ENCODE measurements at places on chromosomes 3 and 15. TPM values are rescaled to one million over a fixed set of nuclear protein-coding genes. Genes with fewer than 3 reads are reported as not detected.

DNA sequence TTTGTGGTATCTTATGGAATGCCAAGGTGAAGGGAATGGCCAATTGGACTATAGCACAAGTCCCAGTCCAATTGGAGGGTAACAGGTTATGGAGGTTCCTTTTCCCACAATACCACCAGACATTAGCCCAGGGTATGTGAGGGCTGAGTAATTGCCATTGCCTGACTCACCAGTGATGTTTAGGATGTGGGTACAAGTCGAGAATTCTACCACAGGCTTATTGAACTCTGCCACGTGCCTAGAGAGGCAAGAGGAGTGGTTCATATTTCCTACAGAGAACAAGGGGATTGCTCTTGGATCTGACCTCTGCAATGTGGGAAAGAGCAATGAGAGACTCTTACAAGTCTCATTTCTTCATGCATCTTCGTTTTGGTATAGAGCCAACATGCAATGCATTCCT lies 85.0 kb upstream of the XCR1 start:
- DNase-seq: no peak

DNA sequence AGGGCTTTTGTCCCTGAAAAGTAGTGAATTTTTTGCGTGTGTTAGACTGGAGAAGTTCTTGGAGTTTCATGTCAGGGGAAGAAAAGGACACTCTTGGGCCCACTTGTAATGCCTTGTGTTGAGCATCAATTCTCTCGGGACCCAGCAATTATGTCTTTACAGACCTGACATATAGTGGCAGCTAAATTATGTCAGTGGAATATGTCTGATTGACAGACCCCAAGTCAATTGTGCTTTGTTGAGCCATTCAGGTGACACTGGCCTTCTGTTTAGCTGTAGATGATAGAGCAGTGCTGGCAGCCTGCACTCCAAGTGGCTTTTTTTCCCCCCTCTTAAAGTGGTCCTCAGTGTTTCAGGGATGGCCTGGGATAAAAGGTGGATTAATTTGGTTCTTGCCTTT lies 112.1 kb upstream of the AGBL1 start:
- no peak for DNase-seq

DNA sequence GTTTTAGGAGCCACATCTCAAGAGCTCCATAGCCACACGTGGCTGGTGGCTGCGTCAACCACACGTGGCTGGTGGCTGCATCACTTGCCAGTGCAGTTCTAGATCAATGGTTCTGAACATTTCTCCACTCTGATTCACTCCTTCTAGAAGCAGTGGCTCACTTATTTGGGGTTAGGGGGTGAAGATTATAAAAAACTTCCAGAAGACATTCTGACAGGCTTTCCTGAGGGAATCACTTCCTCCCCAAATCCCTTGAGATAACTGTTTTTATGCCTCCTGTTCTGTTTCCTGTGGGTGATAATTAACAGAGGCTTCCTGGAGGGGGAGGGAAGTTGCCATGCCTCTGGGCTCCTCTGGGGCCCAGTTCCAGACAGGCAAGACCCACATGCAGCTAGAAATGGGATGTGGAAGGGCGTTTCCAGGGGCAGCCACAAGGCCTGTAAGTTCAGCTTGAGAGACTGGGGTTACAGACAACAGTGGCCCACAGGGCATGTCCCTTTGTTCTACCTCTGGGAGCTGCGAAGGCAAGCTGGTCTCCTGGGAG lies 23.6 kb downstream of the HEG1 start:
- peak; percentile 36 for DNase-seq

The SLC22A14 gene
- total RNA-seq: 0.19 TPM

GRCh38 chr3:194312186-194312742 lies 38.9 kb downstream of the CPN2 start:
- no peak for DNase-seq

The A4GNT gene
- total RNA-seq: not detected
